T-helper 2 cell (primary cell): ENCODE measurements at places on chromosomes 16 and 17.

GRCh38 chr16:85357924-85358505 lies 245.7 kb upstream of the CIBAR2 start:
- no peak for DNase-seq

GRCh38 chr17:4582691-4583090 lies 1.6 kb upstream of the SMTNL2 start:
- DNase-seq, result no peak

- no peak for DNase-seq
These were observed 171.8 kb upstream of the CACNG5 start for GRCh38 chr17:66663041-66663606.

- no peak for DNase-seq
These were observed 970 bp upstream of the DYNC1LI2 start for GRCh38 chr16:66752379-66752778.

GRCh38 chr17:7922269-7922844 lies 6.3 kb upstream of the RNF227 start:
- no peak for DNase-seq

DNA sequence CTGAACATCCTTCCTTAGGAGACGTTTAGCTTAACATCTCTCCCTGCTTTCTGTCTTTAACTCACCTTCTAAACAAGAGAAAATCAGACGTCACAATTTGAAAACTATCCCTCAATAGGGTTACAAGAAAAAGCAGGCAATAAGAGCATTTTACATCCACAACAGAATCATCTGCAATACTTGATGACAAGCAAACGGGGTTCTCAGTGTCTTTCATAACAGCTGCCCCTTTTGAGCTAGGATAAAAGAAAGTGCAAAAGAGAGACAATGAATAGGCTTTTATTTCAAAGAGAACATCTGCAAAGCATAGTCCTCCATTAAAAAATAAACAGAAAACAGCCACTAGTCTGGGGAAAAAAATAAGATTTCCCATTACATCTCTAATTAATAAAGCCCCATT lies 13.2 kb downstream of the XYLT1 start:
- no peak for DNase-seq

DNA sequence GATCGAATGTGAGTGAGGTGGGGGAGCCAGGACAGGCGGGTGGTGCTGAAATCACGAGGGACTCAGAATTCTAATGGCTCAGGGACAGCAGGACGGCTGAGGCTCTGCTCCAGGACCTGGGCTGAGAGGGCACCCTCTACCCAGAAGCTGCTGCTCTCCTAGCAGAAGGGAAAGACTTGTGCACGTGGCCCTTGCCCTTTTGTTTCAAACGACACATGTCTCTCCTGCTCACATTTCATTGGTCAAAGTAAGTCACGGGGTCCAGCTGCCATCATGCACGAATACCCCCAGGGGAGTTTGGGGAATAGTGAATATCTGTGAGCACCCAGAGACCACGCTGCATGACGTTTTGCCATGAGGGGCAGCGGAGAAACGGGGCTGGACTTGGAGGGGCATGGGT lies 73.2 kb downstream of the RTN4RL1 start:
- DNase-seq, result no peak

- no peak for DNase-seq
These were observed 47.1 kb downstream of the VAC14 start for GRCh38 chr16:70753694-70754325.

DNA sequence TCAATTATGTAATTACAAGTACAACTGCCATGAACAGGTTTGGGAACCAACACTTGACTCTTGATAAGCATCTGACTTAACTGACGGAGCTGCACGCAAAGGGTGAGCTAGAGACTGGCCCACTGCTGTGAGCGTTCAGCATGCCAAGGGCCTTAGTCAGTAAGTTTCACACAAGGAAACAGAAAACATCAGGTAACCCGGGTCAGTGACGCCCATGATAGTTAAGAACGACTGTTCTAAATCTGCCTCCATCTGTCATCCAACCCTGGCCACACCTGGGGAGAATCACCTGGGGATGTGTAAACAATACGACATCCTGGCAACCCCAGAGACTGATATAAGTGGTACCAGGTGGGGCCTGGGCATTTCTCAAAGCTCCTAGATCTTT lies 12.3 kb downstream of the SMIM5 start:
- DNase-seq, result no peak

GRCh38 chr17:73323409-73324159 lies 11.8 kb upstream of the CDC42EP4 start:
- no peak for DNase-seq

- no peak for DNase-seq
These were observed 230.1 kb upstream of the CCL2 start for GRCh38 chr17:34024806-34025551.

DNA sequence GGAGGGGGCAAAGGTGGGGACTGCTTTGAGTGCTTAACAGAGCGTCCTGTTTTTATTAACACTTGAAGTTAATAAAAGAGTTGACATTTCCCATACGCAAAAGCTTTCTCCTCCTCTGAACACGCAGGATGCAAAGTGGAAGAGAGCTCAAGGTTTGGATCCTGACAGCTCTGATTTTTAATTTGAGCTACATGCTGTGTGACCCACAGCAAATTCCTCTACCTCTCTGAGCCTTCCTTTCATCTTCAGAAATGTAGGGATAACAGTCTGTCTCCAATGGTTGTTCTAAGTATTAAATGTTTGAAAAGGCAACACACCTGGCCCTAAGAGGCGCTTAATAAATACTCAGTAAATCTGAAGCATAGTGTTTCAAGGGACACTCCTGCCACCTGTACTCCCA lies 93.0 kb downstream of the CDYL2 start:
- no peak for DNase-seq

GRCh38 chr16:1723450-1724147 lies 17.6 kb downstream of the MAPK8IP3 start:
- DNase-seq, result peak; percentile 23

DNA sequence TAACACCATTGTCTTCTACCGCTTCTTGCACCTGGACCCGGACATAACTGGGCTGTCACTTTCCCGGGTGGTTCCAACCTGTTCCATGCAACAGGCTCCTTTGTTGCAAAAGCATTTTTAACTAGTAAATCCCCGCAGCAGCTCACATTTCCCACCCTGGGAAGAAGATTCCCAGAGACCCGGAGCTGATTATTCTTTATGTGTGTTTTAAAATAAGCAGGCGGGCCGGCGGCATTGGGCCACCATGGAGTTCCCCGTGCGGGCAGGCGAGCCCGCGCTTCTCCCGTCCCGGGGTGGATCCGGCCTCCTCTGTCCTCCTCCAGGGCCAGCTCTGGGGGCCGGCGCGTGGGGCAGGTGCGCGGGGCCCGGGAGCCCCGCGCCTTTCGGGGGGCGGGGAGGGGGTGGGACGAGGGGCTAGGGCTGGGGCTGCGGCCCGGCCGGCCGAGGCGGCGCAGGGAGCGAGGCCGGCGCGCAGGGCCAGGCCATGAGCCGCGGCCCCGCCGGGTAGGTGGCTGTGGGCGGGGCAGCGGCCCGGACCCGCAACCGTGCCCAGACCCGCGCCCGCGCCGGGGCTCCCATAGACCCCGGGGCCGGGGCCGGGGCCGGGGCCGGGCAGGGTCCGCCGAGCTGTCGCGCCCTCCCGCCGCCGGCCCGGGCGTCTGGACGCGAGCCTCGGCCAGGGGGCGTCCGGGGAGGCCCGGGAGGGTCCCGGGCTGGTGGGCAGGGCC lies 1.7 kb downstream of the CRAMP1 start:
- DNase-seq, result peak; percentile 16

DNA sequence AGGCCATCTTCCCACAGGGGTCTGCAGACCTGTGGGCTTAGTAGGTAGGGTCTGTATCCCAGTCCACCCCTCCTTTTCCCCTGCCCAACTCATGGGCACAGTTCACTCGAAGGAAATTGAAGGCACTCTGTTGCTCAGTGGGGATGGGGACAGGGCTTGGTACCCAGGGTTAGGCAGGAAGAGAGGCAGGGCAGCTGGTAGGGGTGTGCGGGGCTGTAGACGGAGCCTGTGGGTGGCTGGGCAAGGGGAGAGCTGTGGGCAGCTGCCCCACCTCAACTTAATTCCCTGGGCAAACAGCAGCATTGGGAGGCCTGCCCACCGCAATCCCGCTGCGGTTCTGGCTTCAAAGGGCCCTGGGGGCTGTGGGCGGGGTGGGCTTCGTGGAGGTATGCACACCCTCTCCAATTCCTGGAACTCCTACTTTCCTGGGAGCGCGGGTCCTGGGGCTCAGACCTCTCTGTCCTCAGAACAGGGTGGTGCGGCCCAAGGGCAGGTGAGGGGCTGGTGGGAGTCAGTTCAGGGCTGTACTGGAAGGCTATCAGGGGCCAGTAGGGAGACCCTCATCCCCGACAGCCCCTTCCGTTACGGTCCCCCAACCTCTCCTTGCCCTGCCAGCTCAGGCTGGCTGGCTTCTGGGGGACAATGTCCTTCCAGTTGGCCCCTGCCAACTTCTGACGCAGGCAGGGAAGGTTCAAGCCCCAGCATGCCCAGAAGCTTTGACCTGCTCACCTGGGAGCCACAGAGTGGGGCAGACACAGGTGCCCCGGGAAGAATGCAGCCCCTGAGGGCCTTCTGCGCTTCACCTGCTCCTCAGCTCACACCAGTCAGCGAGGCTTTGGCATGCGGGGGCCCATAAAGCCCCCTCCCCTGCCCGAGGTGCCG lies 9.1 kb downstream of the FOXJ1 start:
- DNase-seq, result no peak

GRCh38 chr16:51464996-51465395 lies 313.9 kb upstream of the SALL1 start:
- DNase-seq, result no peak

GRCh38 chr16:54430491-54431030 lies 144.0 kb upstream of the IRX3 start:
- no peak for DNase-seq

DNA sequence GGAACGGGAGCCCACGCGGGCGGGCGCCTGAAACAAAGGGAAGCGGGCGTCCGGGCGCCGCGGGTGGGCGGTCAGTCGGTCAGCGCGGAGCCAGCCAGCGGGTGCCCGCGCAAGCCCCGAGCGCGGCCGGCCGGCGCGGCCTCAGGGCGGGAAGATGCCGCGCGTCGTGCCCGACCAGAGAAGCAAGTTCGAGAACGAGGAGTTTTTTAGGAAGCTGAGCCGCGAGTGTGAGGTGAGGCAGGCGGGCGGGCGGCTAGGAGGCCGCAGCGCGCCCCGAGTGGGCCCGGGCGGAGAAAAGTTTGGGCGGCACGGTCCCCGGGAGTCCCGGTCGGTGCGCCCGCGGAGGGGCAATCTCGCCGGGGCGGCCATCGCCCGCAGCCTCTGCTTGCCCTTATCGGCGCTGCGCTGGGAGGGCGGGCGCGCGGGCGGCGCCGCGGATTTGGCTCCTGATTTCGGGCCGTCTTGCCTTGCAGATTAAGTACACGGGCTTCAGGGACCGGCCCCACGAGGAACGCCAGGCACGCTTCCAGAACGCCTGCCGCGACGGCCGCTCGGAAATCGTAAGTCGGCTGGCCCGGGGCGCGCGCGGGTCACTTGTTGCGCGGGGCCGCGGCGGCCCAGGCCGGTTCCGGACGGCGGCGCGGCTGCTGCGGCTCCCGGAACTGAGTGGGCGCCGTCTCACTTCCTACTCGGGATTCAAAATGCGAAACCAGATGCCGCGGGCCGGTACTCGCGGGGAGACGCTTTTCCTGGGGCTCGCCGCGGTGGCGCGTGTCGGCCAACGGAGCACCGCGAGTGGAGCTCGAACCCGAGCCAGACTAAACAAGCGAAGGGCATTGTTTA lies 526 bp downstream of the CBFB start:
- DNase-seq, result peak; percentile 23

DNA sequence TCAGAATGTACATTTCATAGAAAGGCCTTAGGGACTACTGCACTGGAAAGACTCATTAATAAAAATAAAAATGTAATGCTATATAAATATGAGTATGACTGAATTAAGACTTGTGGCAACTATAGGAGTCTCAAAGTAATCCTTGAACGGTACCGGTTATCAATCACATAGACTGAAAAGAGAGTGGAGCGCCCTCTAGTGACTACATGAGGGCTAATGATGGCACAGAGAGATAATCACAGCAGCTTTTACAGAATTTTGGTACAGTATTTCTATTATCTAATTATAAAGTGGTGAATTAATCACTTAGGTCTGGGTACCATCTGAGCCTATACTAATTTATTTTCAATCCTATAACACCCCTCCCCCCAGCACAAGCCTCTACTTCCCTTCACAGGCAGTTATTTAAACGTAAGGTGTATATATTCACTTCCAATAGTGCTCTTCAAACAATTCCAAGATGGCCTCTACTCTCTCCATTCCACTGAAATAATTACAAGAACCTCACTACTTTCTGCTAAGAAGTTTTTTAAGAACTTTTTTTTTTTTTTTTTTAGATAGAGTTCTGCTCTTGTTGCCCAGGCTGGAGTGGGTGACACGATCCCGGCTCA lies 40.7 kb upstream of the ANKFY1 start:
- DNase-seq, result no peak

DNA sequence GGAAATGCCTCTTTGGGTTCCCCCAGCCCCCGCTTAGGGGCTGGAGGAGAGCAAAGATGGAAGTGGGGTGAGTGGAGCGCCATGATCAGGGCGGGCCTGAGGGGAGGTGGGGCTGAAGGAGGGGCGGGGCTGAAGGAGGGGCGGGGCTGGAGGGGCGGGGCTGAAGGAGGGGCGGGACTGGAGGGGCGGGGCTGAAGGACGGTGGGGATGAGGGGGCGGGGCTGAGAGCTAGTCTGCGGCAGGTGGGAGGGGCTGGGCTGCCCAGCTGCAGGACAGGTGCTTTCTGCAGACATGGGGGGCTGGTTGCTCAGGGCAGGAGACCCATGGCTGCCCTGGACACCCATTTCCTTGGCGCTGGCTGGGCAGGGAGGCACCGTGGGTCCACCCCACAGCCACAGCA lies 39.1 kb upstream of the PABPN1L start:
- no peak for DNase-seq
